ENCODE measurements at places on chromosomes 3 and 15. TPM values are rescaled to one million over a fixed set of nuclear protein-coding genes. Genes with fewer than 3 reads are reported as not detected.

DNA sequence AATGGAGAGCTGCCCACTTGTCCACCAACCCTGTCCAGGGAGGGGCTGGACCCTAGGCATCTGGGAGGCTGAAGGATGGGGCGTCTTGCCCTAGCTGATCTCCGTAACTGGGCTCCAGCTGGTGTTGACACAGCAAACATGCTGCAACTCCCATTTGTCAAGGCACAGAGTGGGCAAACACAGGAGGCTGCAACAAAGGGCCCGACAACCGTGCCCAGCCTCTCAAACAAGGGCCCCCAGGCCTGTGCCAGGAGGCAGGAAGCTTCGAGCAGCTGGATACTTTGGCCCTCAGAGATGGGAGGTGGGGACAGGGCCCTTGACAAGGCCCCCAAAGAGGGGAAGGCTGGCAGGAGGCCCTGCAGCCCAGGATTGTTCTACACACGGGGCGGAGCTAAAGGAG lies 64.2 kb upstream of the TMEM115 start:
- H3K4me1 ChIP-seq, result no peaks in the 10 kb centered on the region
- H3K27ac ChIP-seq, result no peak overlapping the region
- no peaks in the 10 kb centered on the region for H3K27me3 ChIP-seq
- no peak overlapping the region for H3K4me3 ChIP-seq

SLC9C1 gene
- 0.31 TPM for total RNA-seq

DNA sequence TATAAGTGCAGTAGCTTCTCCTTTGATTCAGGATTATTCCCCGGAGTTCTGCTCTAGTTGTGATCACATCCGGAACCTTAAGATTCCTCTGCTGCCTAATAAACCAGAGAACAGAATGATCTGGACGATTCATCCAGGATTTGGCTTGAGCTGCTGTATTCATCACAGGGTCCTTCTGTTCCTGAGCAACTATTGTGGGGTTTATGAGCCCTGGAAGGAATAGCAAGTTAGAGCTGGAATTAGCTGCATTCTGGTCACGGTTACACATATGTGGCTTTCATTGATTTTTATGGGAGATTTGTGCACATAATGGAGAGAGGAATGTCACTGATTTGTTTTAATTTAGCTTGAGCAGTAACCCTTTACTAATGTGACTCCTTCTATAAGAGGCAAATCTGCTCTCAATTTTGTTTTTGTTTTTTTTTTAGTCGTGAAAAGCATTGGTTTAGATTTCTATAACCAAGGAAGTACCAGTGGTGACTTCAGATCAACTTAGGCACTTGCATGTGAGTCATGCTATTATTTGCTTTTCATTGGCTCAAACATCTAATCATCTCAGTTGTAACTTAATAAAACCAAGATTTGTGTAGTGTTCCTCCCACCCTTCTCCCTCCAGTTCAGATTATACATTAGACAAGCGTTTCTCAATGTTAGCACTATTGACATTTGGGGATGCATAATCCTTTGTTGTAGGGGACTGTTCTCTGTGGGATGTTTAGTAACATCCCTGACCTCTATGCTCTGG lies 148.5 kb downstream of the OTOL1 start:
- no peak overlapping the region for H3K4me3 ChIP-seq
- no peaks in the 10 kb centered on the region for H3K36me3 ChIP-seq
- no peaks in the 10 kb centered on the region for H3K27me3 ChIP-seq

TMC3 gene
- 0.13 TPM for total RNA-seq

DNA sequence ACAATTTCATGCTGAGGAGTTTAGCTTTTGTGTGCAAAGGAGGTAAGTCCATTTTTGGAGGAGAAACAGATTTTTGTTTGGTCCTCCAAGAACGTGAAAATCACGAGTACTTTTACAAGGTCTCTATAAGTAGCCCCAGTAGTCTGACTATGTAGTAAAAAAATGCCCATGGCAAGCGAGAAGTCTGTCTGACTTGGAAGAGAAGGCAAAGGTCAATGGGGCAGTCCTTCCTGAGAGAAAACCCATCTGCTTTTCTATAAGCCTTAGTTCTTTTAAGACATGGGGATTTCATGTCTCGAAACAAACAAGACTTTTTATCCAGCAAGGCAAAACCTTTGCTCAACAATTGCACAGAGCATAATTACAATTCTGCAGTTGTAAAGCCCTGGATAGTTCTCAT lies 183.2 kb downstream of the GAP43 start:
- no peak for DNase-seq
- no peak overlapping the region for H3K4me3 ChIP-seq
- H3K36me3 ChIP-seq, result no peaks in the 10 kb centered on the region
- H3K4me1 ChIP-seq, result no peaks in the 10 kb centered on the region
- H3K27ac ChIP-seq, result no peak overlapping the region
- no peaks in the 10 kb centered on the region for H3K27me3 ChIP-seq

- H3K4me3 ChIP-seq, result no peak overlapping the region
- no peak for DNase-seq
- H3K27me3 ChIP-seq, result no peaks in the 10 kb centered on the region
- no peak overlapping the region for H3K27ac ChIP-seq
Observed at GRCh38 chr3:42799376-42799775, 4.9 kb downstream of the HIGD1A start.

CCDC71 gene
- total RNA-seq, result 18.8 TPM

DNA sequence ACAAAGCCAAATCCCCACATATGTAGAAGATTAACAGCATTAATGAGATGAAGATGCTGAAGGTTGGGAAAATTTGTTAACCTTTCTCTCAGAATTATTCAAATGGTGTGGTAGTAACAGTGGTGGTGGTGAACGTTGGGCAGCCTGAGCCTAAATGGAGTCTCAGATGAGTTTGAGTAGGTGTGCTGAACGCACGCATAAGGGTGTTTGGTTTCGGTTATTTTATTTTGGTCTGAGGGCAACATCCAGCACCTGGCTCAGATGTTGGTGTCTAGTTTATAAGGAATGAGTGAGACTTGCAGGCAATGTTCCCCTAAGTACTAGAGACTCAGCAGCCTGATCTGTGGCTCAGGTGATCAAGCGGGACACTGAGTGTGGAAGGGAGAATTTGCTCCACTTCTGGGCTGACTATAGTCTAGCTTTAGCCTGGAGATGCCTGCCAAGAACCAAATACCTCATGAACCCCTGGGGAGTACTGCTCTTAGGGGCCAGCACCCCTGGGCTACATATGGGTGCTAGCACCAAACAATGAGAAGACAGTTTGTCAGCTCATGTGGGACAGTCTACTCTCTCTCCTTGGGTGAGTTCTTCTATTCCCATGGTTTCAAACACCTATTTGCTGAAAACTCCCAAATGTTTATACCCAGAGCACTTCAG lies 39.5 kb upstream of the ATP2C1 start:
- H3K27ac ChIP-seq, result no peak overlapping the region
- peaks cover 14% of the 10 kb centered on the region for H3K4me1 ChIP-seq
- no peak overlapping the region for H3K4me3 ChIP-seq

DNA sequence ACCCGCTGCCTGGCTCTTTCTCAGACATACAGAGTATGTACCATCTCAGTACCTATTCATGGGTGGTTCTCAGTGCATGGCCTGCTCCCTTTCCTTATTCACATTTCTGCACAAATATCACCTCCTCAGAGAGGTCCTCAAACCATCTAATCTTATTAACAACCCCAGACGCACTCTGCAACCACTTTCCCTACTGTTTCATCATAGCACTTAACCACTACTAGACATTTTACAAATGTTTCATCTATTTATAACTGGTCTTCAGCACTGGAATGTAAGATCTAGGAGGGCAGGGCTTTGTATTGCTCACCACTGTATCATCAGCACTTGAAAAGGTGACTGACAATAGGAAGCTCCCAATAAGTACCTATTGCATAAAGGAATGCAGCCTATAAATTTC lies 45.1 kb downstream of the TNIK start:
- no peak overlapping the region for H3K27ac ChIP-seq
- no peaks in the 10 kb centered on the region for H3K27me3 ChIP-seq
- DNase-seq, result no peak
- H3K36me3 ChIP-seq, result no peaks in the 10 kb centered on the region

DNA sequence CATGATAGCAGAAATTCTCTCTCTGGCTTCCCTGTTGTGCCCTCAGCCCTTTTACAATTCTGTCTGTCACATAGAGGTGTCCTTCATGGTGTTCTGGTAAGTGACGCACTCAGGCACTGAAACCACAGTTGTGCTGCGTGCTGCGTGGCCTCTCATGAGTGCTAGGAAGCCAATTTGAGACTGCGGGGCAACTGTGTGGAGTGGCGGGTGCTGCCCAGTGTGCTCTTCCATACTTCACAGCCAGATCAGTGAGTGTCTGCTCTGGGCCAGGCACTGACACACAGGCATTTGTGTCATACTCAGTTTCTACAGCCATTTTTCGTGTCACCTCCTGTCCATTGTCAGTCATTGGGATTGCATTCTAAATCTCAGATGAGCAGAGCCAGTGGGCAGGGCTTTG lies 133.1 kb upstream of the PLXNA1 start:
- no peaks in the 10 kb centered on the region for H3K27me3 ChIP-seq
- H3K36me3 ChIP-seq, result no peaks in the 10 kb centered on the region
- peak overlapping the region; percentile 97 for H3K27ac ChIP-seq
- no peak overlapping the region for H3K4me3 ChIP-seq
- no peak for DNase-seq

- H3K4me3 ChIP-seq, result peak overlapping the region; percentile 70
- DNase-seq, result peak; percentile 78
- no peaks in the 10 kb centered on the region for H3K4me1 ChIP-seq
- H3K36me3 ChIP-seq, result no peaks in the 10 kb centered on the region
- H3K27me3 ChIP-seq, result peaks cover 71% of the 10 kb centered on the region
Observed at GRCh38 chr3:24829011-24829581, 334.4 kb upstream of the THRB start.

RAD51 gene
- total RNA-seq, result 27.2 TPM

DNA sequence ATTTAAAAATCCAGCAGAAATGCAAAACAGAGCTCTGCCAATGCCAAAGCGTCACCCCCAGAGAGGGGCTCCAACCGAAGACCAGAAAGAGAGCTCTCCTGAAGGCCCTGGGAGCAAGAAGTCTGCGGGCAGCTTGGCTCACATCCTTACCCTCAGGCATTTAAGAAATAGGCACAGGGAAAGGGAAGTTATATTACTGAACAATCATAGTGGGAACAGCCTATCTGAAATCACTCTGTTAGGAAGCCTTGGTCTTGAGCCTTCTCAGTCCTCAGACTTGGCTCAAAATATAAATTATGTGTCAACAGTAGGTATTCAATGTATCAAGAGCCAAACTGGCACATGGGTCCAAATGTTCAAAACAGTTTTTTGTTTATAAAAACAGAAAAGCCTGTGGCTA lies 10.3 kb upstream of the PPARG start:
- DNase-seq, result no peak
- peaks cover 13% of the 10 kb centered on the region for H3K27me3 ChIP-seq
- H3K36me3 ChIP-seq, result no peaks in the 10 kb centered on the region
- no peak overlapping the region for H3K4me3 ChIP-seq

DNA sequence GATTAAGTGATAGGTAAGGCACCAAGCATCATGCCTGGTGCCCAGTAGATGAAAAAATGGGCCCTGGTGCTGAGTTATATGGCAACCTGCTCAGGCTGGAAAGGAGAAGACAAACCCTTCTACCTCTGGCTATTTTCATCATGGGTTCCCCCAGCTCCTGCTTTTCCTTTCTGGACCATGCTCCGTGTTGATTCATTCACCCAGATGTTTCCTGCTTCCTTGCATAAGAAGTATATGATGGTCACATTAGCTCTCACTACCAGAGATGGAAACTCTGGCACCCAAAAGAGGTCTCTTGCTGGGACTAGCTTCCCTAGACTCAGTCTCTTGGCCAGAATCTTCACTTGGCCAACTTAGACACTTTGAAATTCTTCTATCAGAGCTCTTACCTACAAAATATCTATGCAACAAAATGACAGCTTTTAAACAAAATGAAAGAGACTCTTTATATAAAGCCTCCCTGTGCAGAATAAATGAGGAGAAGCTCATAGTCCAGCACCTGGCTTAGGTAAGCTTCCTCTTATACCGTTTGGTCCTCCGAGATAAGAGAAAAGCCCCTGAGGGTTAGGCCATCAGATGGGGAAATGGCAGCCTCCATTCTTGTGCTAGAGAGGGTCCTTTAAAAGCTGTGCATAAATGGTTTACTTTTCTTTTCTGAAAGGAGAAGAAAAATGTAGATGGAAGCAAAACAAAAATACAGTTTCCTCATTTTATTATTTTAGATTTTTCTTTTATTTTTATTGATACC lies 46.8 kb upstream of the MCF2L2 start:
- H3K27ac ChIP-seq, result no peak overlapping the region
- no peak for DNase-seq
- no peaks in the 10 kb centered on the region for H3K27me3 ChIP-seq
- H3K4me3 ChIP-seq, result no peak overlapping the region
- H3K4me1 ChIP-seq, result peaks cover 10% of the 10 kb centered on the region

DNA sequence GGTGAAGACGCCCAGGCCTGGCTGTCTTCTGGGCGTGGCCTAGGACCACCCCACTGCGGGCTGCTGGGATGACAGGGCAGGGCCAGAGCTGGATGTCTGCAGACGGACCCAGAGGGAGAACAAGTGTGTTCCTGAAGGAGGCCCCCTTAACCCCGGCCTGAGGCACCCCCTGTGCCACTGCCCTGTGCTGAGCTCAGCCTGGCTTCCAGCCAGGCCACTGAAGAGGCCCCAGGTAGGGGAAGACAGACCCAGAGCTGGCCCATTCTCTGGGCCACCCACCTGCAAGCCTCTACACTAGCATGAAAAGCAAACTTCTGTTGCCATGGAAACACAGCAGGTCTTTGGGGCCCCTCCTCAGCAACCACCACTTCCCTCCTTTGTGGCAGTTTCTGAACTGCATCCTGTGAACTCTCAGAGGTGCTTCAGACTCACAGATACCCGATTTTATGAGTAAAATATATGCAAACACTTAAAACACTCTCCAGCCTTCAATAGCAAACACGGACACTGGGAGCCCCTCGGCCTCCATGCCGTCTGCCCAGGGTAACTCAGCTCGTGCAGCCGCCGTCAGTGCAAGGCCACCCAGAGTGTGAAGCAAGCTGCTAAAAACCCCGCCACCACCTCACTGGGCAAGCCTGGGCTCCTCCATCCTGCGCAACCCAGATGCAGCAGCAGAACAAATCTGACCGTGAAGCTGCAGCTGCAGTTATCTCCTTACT lies 42.5 kb downstream of the CMTM6 start:
- peaks cover 45% of the 10 kb centered on the region for H3K4me1 ChIP-seq
- H3K4me3 ChIP-seq, result peak overlapping the region; percentile 37
- DNase-seq, result peak; percentile 90
- no peaks in the 10 kb centered on the region for H3K36me3 ChIP-seq

GRCh38 chr3:178206521-178206920 lies 329.7 kb upstream of the KCNMB2 start:
- DNase-seq, result peak; percentile 41
- H3K4me3 ChIP-seq, result no peak overlapping the region
- no peak overlapping the region for H3K27ac ChIP-seq
- no peaks in the 10 kb centered on the region for H3K27me3 ChIP-seq

MAPK6 gene
- total RNA-seq, result 128 TPM

Measured in neural progenitor cell (in vitro differentiated cells).